Stimulated activated CD8-positive, alpha-beta memory T cell treated with anti-CD3 and anti-CD28 coated beads, Interleukin-4, amount 100 ng/mL, for 48 hours (primary cell): ENCODE measurements at places on chromosomes 6 and 20.
A peak's percentile ranks its signal among the peaks of the same experiment; 100 is the strongest.

DNA sequence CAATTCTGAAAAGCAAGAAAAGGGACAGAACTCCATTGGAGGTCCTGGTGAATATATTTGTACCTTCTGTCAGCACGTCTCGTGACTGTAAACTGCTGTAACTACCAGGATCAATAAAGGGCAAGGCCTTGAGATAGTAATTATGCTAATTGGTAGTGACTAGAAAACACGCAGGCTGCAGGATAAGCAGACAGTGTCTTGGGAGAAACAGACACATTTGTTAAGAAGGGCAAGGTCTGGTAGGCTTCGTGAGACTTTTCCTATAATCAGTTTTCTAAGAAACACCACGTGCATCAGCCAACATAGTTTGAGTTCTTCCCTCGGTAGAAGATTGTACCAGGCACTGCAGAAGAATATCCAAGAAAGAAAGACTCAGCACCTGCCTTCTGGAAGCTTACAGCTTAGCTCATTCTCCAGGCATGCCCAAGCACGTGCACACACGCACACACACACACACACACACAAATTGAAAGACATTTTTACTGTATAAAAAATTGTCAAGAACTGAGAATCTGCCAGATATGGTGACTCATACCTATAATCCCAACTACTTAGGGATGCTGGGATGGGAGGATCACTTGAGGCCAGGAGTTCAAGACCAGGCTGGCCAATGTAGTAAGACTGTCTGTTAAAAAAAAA, 167.0 kb upstream of the SASH1 start:
- no peak for DNase-seq

DNA sequence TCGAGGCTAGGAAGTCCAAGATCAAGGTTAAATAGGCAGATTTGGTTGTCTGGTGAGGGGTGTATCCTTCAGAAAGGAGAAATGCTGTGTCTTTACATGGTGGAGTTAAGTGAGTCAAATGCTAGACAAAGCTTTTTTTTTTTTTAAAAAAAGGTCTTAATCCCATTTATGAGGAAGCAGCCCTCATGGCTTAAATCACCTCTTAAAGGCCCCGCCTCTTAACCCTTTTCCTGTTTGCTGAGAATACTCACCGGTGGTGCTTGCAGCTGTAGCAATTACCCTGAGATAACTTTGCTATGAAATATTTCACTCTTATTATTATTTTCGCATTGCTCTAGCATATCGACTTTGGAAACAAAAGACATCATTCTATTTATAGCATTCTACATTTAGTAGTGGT, 30.8 kb downstream of the FBXO30 start:
- no peak for DNase-seq

DNA sequence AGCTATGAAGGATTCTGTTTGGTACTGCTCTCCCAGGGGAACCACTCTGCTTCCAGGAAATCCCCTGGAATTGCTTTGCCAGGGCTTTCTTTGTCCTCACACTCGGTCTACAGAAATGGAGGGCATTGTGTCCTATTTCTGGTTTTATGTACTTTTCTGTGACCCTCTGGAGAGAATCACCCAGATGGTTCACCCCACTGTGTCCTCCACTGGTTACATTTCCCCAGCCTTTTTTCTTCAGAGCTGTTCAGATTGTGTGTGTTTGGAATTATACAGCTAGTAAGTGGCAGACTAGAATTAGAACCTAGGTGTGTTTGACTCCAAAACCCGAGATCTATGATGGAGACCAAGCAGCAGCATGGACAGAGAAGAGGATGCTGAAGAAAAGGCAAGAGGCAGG, 80.8 kb downstream of the CD164 start:
- no peak for DNase-seq

- no peak for DNase-seq
These were observed 107.3 kb downstream of the FOXO3 start for GRCh38 chr6:108667993-108668392.

DNA sequence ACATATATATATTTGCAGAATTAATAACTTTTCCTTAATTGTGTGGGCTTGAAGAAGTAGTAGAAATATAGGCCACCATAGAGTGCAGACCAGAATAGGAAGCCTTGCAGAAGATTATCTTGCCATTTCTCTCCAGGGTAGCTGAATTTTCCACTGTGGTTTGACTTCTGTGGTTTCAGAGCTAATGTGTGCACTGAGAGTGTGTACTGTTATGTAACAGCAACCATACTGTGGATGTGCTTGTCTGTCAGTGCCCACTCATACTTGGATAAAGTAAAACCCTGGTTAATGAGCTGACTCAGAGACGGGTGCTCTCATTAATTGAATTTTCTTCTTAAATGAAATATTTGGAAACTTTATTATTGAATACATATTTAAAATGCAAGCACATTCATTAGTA, 57.2 kb downstream of the CEP43 start:
- no peak for DNase-seq

GRCh38 chr6:162099685-162100084, 627.9 kb downstream of the PRKN start:
- peak; percentile 61 for DNase-seq

- DNase-seq, result no peak
These were observed 71.7 kb upstream of the TRAF3IP2 start for GRCh38 chr6:111677249-111677990.

DNA sequence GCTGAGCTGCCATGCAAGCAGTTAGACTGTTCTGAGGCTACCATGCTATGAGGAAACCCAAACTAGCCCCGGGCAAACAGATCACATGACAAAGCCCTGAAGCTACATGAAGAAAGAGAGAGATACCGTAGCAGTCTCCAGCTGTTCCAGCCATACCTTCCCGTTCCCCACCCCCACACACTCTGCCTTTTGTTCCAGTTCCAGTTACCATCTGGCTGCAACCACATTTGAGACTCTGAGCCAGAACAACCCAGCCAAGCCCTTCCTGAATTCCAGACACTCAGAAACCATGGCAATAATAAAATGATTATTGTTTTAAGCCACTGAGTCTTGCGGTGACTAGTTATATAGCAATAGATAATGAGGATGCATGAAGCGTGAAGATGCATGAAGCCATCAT, 28.3 kb downstream of the RIN2 start:
- DNase-seq, result no peak

DNA sequence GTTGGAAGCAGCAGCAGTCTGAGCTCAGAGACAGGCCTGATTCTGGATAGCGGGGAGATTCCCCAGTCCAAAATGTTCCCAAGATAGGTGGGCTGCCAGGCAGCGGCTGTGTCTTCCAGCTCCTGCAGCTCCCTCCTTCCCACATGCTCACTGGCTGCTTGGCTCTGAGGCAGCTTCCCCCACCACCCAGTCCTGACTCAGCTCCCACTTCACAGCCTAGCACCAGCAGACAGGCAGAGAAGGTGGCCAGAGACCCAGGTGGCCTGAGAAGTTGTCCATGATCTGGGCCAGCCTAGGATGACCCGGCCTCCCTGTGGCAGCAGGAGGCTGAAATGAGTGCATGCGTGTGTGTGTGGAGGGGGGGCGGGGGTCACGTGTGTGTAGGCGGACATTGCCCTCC, 94.9 kb downstream of the MDGA1 start:
- no peak for DNase-seq

DNA sequence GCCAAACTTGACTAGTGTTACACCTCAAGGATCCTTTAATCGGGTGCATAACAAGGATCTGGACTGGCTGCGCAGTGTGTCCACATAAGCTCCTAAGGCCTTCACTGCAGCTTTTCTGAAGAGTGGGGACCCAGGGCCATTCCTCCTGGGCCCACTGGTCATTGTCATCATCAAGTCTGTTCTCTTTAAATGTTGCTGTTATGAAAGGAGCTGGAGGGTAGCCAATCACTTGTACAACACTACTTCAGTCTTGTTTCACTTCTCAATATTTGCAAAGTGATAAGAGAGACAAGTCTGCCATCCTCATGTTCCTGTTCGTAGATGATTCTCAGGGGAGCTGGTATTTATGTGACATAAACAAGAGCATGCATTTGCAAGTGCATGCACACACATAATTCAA, 149.8 kb downstream of the SYNDIG1 start:
- no peak for DNase-seq

- DNase-seq, result peak; percentile 70
These were observed 34.3 kb upstream of the ZBP1 start for GRCh38 chr20:57654363-57654997.

DNA sequence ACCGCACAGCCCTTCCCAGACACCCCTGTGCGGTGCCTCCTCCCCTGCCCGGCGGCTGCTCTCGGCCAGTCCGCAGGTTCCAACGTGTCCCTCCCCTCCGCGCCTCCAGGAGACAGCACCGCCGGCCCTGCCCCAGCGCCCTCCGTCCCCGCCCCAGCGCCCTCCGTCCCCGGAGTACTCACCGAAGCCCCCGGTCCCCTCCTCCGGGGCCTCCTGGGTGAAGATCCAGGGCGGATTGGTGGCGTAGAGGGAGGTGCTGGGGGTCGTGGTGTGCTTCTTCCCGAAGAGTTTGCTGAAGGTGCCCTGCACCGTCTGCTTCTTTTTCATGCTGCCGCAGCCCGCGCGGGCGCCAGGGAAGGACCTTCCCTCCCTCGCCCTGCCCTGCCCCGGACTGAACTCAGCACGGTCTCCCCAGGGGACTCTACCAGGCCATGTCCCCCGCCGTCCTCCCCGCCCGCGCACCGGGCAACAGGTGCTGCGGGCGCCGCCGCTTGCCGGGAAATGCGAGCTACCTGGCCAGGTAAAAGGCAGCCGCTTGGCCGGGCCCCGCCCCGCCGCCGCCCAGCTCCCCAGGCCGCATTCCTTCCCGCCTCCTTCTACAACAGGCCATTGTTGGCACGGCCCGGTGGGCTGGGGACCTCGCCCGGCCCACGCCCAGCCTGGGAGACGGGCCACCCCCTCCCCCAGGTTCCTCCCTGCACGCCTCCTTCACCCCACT, at the start of gene C6orf132:
Gene C6orf132, minus strand, starts transcription at position 503 of the 718 bp plus-strand sequence. Its CDS starts 176 bp downstream, at position 327.
- DNase-seq, result no peak

GRCh38 chr6:17971128-17972073, 16.0 kb downstream of the KIF13A start:
- DNase-seq, result no peak

DNA sequence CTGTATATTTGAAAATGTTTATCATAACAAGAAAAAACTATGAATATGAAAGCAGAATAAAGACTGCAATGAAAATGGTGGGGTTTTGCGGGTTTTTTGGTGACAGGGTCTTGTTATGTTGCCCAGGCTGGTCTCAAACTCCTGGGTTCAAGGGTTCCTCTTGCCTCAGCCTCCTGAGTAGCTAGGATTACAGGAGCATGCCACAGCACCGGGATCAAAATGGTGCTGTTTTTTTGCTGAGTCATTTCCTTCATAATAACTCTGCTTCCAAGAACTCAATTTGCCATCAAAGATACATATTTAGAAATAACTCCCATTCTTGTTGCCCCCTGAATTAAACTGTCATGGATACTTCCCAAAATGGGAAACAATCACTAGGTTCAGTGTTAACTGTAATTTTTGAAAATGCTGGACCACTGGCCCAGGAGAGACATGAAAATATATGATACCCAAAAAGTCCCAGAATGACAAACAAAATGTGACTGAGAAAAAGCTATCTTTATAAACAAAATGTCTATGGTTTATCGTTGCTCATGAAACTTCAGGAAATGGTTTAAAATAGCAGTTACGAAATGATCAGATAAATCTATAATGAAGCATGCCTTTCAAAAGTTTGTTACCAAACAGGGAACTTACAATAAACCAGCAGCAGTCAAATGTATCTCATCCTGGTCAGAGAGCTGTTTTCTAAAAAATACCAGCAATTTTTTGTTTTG, 32.2 kb downstream of the ILRUN start:
- DNase-seq, result no peak

DNA sequence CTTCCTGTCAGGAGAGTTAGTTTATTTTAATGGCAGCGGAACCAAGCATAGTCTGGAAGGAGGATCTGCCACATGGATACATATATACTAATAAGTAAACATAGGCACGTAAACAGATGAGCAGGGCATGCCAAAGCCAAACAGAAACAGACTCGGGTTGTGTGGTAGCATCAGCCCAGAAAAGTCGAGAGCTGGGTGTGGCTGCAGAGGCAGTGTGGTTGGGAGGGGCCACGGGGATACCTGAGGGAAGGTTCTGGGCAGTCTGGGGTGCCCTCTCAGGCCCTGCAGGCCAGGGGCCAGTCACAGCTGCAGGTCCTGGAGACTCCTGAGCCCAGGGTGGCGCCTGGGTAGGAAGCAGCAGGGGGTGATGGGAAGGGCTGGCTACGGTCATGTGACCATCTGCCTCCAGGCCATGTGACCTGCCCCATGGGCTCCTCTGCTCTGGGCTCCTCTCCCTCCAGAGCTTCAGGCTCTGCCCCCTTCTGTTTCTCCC, 42.8 kb upstream of the MRPS10 start:
- DNase-seq, result no peak

- no peak for DNase-seq
These were observed 1.5 kb upstream of the COL9A3 start for GRCh38 chr20:62815066-62815991.

DNA sequence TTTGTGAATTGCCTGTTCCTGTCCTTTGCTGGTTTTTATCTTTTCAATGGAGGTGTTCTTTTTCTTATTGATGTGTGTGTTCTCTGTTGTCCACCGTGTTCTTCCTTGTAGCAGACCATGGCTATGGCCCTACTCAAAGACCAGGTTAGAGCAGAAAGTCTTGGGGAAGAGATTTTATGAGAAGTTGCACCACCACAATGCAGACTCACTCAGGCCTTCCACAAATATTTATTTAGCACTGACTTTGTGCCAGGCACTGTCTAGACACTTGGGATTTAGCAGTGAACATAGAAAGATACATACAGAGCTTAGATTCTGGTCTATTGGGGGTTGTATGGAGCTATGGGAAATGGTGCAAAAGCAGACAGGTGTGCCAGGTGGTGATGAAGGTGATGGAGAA, 98.8 kb downstream of the DTD1 start:
- DNase-seq, result no peak

- DNase-seq, result no peak
These were observed 152.6 kb upstream of the PRND start for GRCh38 chr20:4569092-4569491.

- DNase-seq, result no peak
These were observed 531.4 kb upstream of the RNF217 start for GRCh38 chr6:124430740-124431318.

DNA sequence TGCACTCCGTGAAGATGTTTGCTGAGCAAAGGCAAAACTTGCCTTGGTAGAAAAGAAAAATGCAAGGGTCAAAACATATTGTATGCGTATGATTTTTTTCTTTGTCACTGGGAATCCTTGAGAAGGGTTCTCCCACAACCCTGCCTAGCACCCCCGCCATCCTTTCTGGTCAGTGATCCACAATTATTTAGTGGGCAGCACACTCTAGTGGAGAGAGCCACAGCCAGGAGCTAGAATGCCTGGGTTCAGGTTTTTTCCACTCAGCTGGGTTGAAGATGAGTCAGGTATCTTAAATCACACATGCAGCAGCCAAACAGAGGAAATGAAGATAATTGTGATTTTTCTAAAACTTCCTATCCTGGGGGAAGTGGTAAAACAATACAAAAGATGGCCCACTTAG, 243.1 kb downstream of the PKHD1 start:
- no peak for DNase-seq

DNA sequence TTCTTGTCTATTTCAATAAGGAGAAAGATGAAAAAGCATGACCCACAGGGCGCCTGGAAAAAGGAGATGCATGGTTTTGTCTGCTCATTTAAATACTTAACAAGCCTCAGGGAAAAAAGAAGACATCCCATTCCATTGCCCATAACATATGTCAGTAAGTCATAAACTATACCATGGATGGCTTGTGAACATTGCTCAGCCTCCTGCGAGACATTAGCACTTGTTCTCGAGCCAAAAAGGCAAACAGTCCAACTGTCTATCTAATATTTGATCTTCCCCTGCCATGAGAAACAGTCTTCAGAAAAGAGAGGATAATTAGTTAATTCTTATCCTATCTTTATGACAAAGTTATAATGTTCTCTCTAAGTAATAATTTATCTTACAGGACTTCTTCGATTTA, 527.4 kb downstream of the HACE1 start:
- no peak for DNase-seq

- no peak for DNase-seq
These were observed 149.8 kb upstream of the AKAP12 start for GRCh38 chr6:151089978-151090377.
